Esophagus squamous epithelium (tissue), 5 donors: ENCODE measurements at places on chromosomes 2 and 18.
A peak's percentile ranks its signal among the peaks of the same experiment; 100 is the strongest.

- no peak for DNase-seq
These were observed 217.7 kb downstream of the GBX2 start for GRCh38 chr2:235950473-235950809.

GRCh38 chr2:20052861-20053281, 1.4 kb upstream of the LAPTM4A start:
- DNase-seq = peak; percentile 11

- no peak for DNase-seq
These were observed 19.3 kb downstream of the BCL11A start for GRCh38 chr2:60534052-60534685.

GRCh38 chr18:56199580-56200330, 438.6 kb downstream of the TXNL1 start:
- DNase-seq = no peak

DNA sequence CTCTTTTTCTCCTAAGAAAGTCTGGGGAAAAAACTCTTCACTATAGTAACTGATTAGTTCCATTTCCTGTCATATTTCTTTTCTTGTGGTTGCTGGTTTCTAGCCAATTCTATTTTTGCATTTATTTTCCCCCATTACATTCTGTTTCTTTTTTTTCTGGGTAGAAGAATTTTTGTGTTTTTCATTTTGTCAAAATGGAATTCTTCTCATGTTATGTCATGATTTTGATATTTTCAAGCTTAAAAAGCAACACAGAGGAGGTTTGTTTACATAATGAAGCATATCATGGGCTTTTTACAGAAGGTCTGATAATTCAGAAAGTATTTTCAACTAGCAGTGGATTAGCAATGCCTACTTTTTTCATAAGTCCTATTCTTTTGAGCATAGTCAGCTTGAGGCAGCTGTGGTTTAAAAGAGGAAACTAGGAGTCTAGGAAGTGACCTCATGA, 102.0 kb downstream of the MAP2 start:
- DNase-seq = no peak

DNA sequence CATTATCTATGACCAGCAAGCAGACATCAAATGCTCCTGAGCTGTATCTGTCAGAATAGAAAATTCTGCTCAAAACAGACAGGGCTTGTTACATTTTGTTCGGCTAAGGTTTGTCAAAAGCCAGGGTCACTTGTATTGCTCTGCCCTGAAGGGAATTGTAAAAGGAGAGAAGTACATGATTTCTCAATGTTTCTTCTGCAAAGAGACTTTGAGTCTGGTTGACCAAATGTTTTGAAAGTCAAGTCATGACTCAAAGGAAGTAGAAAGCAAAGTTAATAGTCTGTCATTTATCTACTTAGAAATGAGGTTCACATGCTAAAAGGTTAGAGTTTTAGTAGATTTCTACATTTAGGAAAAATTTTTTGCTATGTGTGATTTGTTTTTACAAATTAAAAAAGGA, 1624.1 kb upstream of the ZEB2 start:
- DNase-seq = no peak

DNA sequence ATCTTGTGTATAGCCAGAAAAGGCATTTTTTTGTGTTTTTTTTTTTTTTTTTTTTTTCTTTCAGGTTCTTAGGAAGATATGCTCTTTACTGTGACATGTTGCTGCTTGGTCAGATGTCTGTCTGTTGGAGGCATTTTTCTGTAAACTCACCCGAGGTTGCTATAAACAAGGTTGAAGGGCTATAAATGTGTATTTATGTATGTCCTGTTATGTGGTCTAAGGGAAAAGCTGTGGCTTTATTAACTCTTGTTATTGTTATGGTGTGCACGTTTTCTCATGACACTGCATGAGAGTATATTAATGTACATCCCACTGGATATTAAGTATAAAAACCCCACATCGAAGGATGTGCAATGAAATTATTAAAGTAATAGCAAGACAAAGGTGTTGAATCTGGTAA, 102.0 kb downstream of the ZNF532 start:
- DNase-seq = no peak

- DNase-seq = no peak
These were observed 31.4 kb upstream of the TMEM177 start for GRCh38 chr2:119647440-119648169.

- DNase-seq = no peak
These were observed 288.2 kb downstream of the BCL2 start for GRCh38 chr18:63031375-63031774.

DNA sequence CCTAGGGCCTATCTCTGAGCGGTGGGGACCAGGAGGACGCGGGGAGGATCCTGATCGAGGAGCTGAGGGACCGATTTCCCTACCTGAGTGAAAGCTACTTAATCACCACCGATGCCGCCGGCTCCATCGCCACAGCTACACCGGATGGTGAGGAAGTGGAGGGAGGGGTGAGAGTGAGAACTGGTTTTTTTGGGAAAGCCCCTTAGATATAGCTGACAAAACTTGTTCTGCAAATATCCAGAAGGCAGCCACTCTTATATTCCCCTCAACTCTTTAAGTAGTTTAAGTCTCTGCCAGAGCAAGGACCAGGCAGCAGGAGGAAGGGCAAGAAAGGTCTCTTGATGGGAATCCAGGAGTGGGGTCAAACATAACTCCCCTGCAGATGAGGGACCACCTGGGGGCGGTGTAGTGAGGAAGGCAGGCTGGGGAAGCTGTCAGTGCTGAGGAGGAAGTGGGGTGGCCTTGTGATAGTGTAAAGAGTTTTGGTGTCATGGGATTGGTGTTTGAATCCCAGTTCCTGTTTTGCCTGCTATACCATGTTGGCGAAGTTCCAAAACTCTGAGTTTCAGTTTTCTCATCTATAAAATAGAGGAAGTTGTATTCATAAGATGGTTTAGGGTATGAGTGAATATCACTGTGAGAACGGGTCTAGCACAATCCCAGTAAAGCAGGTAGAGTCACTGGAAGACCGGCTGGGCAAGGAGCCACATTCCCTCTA, 3.4 kb downstream of the NAGK start:
- DNase-seq = no peak
